ENCODE measurements at places on chromosomes 7 and 10.

- DNase-seq, result no peak
These were observed 102.7 kb upstream of the NPTX2 start for GRCh38 chr7:98514211-98515031.

DNA sequence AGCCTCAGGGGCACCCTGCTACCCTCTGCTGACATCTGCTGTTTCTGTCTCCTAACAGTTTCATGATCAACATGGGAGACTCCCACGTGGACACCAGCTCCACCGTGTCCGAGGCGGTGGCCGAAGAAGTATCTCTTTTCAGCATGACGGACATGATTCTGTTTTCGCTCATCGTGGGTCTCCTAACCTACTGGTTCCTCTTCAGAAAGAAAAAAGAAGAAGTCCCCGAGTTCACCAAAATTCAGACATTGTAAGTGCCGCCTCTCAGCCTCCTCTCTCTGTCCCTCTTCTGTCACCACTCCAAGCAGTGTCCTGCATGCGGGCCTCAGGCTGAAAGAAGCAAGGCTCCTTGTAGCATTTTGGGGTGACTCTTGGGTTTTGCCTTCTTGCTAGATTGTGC lies 39.0 kb downstream of the POR start:
- peak; percentile 82 for DNase-seq

GRCh38 chr10:96632974-96633710 lies 46.3 kb upstream of the TM9SF3 start:
- no peak for DNase-seq

DNA sequence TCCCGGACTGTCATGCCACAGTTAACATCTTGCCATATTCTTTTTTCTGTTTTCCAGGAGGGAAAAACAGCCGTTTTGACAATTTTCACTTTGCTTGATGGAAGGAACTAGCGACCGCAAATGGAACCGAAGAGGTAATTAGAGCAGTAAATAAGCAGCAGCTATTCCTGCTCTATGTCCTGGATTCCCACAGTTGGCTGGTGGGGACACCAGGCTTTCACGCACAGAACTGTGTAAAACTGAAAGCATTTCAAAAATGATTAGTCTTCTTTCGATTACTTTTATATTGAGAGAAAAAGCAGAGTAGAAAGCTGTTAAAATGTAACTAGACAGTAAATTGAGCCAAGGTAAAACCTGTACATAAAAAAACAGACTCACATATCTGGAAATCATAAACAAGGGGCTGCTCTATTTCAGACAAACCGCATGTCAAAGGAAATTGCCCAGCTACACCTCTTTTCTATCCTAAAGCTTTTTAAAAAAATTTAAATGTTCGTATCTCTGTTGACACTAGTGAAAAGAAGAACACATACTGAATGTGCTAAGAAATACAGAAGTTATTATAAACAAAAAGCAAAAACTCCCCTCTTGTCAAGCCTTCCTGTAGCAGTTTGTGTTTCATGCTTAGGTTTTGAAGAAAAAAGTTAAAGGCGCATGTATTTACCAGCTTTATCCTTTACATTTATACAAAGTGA lies 93.4 kb downstream of the RNF216 start:
- no peak for DNase-seq

- no peak for DNase-seq
These were observed 134.5 kb upstream of the RET start for GRCh38 chr10:42942279-42942950.
